ENCODE measurements at places on chromosomes 2 and 18.
A peak's percentile ranks its signal among the peaks of the same experiment; 100 is the strongest.

DNA sequence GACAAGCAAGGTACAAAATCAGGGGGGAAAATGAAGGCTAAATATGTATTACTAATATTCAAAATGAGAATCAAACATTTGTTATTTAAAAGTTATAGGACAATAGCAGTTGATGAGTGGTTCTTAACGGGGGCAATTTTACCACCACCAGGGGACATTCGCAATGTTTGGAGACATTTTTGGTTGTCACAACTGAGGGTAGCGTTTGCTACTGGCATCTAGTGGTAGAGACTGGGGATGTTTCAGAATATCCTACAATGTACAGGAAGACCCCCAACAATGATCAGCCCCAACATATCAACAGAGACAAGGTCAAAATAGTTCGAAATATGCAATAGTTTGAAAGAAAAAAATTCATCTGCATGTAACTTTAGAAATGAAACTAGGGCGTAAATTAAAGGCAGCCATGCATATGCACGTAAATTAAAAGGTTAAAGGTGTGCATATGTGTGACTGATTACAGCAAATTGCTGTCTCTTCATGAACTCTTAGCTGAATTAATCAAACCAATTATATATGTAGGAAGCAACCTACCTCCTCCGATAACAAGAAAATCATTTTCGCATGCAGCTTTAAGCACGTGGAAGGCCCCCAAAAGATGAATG, 61.2 kb upstream of the CUL3 start:
- DNase-seq = peak; percentile 71

DNA sequence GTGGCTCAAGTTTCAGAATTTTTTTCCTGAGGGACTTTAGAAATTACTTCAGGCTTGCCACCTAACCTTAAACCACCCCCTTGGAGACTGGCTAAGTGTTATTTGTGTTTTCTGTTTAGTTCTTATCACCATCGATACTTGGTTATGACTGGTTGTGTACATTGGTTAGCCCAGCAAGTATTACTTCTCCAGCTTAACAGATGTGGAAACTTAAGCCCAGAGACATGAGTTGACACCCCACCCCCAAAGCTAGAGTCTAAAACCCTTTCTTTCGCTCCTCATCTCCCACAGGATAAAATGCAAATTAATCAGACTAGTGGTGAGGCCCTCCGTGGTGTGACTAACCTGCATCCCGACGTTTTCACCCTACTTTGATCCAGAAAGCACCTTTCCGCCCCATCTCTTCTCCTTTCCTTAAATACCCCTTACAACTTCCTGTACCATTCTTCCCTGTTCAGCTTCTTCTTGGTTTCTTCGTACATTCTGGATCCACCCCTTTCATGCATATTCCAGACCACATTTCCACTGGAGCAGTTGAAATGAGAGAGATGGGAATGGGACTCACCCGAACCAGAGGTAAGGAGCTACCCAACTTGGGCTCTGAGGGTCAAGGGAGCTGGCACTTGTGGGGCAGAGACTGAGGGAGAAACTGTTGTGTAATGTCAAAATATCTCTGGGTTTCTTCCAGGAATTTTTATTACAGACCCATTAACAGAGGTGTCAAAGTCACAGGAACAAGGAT, 819 bp upstream of the MAP3K2 start:
- peak; percentile 24 for DNase-seq

DNA sequence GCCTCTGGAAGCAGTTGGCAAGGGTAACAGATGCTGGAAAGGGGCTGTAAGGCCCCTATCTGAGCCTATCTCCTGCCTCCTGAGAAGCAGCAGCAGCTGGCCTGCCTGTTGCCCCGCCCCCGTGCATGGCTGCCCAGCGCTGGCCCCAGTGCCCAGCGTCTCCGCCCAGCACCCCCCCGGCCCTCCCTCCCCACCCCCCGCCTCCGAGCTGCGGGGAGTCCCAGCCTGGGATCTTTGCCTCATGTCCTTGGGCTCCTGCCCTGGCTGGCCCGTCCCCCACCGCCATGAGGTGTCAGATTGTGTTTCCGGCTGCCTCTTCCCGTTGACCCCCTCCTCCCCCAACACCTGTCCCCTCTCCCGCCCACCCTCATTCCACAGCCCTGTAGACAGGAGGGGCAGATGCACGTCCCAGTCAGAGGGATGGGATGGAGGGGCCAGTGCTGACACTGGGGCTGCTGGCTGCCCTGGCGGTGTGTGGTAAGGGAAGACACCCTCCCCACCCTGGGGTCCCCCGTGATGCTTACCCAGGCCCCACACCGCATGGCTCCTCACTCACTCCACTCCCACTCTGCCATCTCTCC, at the start of gene CHRND:
TSS of gene CHRND (plus strand) at position 370 of the 581 bp plus-strand sequence. CDS start at position 426, 56 bp downstream.
- DNase-seq = peak; percentile 52

- DNase-seq = peak; percentile 7
Measured at GRCh38 chr2:47007223-47007825, 91.7 kb upstream of the MCFD2 start.

- DNase-seq = peak; percentile 13
Measured at GRCh38 chr2:199810422-199811171, 40.4 kb downstream of the FTCDNL1 start.

DNA sequence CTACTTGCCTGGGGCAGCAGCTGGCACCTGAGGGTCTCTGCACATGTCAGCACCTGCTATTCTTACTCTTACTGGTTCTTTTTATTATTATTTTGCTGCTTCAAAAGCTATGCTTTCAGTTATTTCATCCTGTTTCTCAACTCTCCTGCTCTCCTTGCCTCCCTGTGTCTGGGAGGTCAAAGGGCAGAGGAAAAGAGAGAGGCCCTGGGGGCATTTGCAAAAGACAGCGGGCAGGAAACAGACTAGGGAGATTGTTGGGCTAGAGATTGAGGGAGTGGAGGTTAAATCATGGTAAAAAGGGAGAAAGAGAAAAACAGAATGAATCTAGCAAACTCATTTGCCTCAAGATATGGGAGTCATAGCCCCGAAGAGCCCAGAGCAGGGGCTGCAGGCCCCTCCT, 21.1 kb upstream of the RPL31 start:
- no peak for DNase-seq

DNA sequence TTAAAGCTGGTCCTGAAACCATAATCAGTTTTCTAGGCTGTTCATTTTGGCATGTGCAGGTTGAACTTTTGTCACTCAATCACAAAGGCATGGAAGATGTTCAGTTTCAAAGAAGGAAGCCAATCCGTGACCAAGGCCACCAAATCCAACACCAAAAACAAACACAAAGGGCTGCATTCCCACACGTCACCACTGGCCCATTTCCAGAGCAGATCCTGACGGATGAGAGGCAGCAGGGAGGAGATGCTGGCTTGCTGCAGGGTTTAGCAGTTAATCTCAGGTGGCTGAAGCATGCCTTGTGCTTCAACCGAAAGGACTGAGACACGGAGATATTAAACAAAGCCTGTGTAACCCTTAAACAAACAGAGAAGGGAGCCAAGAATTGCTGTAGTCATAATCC, 191.9 kb upstream of the CTAGE1 start:
- DNase-seq = no peak

DNA sequence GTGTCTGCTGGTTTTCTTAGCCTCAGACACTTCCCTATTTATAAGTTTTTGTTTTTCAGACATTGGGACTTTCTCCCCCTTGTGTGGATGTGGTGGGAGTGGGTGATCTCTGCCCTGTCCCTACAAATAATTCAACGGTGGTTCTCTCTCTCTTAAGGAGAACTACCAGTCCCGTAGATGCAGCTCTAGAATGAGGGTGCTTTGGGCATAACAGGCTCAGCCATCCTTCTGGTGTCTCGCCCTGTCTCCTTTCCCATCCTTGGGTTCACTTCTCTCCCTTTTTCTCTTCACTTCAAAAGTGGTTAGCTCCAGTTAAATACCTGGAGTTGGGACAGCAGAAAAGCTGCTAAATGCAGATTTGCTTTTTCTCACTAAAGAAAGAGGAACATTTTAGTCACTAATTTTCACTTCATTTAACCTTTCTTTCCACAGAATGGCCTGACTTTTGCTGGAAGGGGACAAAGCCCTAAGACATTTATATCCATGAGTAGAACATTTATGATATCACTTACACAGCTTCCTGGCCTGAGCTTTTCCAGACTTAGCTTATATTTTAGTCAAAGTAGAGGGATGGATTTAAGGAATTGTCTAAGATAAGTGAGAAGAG, 121.2 kb upstream of the CXCR4 start:
- DNase-seq = no peak

DNA sequence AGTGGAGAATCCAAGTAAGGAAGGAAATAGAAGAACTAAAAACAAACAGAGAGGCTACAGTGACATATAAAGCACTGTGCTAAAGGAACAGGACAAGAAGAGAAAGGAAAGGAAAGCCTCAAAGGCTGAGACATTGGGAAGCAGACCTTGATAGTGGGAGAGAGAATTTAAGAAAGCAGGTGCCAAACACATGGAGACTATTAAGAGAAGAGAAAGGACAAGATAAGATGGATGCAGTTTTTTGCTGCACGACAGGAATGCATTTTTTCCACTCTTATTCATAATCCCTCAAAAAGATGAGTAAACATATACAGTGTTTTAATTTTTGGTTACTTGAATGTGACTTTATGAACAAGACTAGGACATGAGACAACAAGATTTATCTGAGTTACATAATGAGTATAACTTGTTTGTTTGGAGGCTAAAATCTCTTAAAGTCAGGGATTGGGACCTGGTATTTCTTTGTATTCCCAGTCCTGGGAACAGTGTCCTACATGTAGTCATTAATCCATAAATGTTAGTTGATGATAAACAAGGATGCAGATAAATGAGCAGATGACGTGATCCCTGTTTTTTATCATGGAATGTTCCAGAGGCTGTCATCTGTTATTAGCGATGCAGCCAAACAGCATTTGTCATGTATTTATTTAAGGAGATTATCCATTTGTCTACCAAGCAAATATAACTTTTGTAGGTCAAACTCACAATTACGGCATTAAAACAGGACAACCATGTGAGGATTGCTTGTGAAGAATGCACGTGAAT, 141.7 kb downstream of the DNER start:
- DNase-seq = no peak

DNA sequence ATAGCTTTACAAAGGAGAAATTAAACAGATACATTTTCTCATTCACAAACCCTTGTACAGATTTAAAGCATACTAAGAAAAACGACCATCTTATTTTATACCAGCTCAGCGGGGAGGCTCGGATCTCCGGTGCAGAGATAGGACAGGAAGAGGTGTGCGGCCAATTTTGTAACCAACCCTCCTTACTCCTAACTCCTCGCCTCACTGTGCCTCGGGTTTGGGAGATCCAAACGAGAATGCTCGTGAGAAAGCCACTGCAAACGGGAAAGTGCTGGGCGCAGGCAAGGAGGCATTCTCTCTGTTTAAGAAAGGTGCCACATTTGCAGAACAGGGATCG, 1.2 kb downstream of the KDSR start:
- peak; percentile 75 for DNase-seq

DNA sequence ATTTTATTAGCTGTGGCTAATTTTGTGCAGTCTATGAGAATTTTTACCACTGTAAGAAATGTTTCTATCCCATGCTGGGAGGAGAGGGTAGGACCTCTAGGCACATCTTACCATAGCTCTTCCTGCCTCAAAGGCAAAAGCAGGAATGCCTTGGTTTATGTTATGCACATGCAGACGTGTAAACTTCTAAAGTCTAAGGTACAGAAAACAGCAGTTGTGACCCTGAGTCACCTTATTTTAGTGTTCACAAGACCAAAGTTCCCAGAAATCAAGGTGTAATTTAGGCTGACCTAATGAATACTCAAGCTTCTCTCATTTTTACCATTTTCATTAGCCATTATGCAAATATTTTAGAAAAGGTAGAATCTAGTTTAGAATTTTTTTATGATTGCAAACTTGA, 15.4 kb upstream of the WIPF1 start:
- DNase-seq = no peak

DNA sequence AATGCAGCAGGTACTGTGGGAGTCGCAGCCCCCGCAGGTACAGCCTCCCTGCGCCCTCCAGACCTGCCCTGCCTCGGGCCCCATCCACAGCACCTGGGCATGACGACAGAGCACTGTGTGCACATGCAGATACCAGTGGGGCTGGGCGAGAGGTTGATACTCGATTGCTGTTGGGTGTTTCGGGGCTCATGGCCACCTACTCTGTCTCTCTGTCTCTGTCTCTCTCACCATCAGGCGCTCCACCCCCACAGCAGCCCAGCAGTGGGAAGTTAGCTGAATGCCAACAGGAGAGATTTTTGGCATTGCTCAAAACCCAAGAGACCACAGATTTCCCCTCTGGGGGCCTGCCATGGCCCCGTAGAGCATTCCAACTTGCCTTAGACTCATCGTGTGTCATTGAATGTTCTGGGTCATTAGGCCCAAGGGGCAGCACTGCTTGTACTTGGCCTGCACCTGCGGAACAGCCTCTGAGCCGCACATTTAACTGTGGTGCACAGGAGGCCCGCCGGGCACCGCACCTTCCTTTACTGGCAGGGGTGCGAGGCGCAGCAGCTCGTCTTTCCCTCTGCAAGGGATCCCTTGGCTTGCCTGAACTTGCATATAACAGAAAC, 18.8 kb downstream of the KCNIP3 start:
- DNase-seq = no peak

DNA sequence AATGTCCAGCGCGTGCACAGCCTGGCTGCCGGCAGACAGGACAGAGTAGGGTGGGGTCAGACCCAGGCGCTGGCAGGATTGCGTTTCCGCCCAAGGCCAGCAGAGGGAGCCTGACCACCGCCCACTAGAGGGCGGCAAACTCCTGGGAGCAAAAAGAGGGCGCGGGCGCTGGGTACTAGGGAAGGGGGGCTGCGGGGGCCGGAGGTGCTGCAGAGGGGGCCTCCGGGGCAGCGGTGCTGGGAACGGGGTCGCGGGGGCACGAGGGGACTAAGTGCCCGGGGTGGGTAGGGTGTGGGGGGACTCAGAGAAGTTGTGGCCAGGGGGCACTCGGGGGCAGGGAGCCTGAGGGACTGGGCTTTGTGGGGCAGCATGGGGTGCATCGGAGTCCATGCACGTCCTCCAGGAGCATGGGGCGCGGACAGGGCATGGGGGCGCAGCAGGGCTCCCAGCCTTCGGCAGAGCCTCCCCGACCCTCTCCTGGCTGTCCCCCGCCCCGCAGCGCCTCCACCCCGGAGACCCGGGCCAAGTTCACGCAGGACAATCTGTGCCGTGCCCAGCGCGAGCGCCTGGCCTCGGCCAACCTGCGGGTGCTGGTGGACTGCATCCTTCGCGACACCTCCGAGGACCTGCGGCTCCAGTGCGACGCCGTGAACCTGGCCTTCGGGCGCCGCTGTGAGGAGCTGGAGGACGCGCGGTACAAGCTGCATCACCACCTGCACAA, 3.2 kb downstream of the TEKT4 start:
- peak; percentile 74 for DNase-seq

GRCh38 chr2:140256080-140256479, 1475.9 kb upstream of the NXPH2 start:
- peak; percentile 2 for DNase-seq

DNA sequence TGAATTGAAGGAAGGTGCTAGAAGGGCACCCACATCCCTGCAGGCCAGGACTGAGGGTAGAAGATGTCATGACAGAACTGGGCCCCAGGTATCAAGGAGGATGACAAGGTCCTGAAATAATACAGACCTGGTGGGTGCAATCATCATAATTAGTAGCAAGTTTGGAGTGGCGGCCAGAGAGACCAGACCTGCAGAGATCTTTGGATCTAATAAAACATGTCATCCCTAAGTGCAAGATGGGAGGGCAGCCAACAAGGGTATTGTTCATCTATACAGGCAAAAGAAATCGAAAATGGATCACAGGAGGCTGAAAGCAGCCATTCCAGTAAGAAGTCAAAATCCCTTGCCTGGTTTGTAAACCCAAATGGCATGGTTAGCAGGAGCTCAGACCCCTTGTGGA, 111.3 kb upstream of the BOD1L2 start:
- DNase-seq = no peak
